CMK (cell line): ENCODE measurements at places on chromosomes 16 and 17.

- no peak for DNase-seq
These were observed 28.0 kb downstream of the ADGRG5 start for GRCh38 chr16:57570301-57571070.

DNA sequence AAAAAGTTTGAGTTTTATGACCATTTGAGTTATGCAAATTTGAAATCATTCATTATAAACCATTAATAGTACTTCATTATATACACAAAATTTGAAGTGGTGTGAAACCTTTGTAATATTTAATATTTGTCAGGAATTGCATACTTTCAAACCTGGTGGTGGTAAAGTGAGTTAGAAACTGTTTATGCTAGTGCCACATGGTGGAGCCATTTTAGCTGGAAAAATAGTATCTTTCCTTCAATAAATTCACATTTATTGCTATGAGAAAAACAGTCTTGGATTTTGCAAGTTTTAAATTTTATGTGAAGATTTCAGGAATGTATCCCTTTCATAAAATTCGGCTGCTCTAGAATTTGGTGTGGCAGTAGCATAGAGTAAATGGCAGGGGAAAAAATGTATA is 7.3 kb upstream of the BLMH start:
- no peak for DNase-seq

- no peak for DNase-seq
These were observed 117.4 kb downstream of the AXIN2 start for GRCh38 chr17:65444049-65444448.

- DNase-seq = no peak
These were observed 7.2 kb upstream of the EIF4A3 start for GRCh38 chr17:80154166-80154565.

DNA sequence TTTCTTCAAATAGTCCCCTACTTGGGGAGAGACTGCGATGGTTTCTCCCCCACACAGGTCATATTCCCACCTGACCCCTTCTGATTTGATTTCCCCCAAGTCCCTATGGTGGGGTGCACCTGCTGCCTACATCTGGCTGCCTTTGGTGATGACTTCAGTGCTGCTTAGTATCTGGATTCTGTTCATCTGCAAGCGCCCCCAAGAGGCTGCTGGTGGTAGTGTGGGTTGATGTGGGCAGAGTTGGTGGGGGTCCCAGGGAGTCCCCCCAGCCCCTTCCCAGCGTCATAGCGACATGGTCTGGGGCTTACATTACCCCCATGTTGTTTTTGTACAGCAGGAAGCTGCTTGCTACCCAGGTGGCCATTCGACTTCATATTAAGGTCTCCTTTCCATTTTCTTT is 99.2 kb downstream of the NTN1 start:
- no peak for DNase-seq

- peak; percentile 12 for DNase-seq
These were observed 158.6 kb upstream of the CHMP6 start for GRCh38 chr17:80832888-80833583.

GRCh38 chr17:61503961-61504360 is 51.7 kb downstream of the TBX4 start:
- no peak for DNase-seq

- DNase-seq = no peak
These were observed 30.2 kb downstream of the BRD7 start for GRCh38 chr16:50338371-50339231.

GRCh38 chr17:72588961-72589360 is 468.1 kb downstream of the SOX9 start:
- DNase-seq = no peak

DNA sequence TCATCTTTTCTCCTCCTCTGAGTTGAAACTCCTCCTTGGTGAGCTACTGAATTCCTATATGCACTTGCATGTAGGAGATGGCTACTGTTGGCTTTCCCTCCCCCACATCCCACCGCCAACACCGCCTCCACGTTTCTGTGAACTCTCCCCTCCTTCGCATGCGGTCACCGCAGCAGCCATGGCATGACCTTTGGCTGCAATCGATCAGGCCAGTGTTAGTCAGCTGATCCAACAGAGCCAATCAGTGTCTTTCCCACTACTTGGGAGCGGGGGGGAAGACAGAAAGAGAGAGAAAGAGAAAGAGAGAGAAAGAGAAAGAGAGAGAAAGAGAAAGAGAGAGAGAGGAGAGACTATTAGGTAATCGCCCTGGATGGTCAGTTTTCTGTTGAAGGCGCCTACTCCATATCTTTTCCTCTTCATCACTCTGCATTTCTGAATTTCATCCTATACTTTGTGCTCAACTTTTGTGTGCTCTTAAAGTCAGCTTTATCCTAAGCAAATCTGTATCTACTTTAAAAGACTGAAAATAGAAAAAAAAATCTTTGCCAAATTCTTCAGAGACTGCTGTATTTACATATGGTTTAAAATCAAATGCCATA is 22.7 kb downstream of the ASGR1 start:
- DNase-seq = no peak

GRCh38 chr17:13813347-13814240 is 211.9 kb upstream of the HS3ST3A1 start:
- DNase-seq = no peak

GRCh38 chr16:4383591-4384444 is 12.2 kb downstream of the VASN start:
- DNase-seq = no peak

GRCh38 chr16:89013111-89013510 is 36.1 kb upstream of the CBFA2T3 start:
- DNase-seq = no peak

- DNase-seq = no peak
These were observed 18.7 kb upstream of the ATP6V0C start for GRCh38 chr16:2495041-2495440.

- no peak for DNase-seq
These were observed 3.5 kb upstream of the LASP1NB start for GRCh38 chr17:38921756-38922411.

DNA sequence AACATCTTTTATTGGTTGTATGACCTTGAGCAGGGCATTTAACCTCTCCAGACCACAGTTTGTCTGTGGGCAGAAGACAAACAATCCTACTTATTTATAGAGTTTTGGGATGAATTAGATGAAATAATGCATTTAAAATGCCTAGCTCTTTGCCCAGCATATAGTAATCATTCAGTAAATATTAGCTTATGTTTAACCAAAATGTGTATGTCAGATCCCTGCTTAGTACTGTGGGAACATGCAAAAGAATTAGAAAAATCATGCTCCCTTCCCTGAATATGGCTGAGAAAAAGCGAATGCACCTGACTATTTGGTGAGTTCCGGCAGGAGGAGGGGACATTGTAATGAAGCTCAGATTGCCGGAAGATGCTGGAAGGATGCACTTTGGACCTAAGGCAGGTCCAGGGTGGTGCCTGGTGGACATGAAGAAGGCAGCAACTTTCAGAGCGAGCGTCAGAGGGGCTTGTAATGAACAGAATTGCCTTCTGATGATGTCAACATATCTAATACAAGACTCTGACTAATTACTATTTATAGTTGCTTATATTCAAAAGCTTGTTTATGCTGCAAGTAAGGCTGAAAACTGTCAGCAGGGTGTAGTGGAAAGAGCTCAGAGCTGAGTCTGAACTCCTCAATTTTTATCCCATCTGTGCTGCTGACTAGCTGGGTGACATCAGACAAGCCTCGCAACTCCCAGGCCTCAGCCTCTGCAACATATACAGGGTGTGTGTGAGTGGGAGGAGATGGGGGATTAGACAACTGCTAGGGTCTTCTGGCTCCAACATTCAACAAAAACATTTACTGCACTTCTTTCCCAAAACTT is 221.2 kb downstream of the PRKCA start:
- DNase-seq = no peak

GRCh38 chr16:22977294-22977697 is 163.3 kb downstream of the HS3ST2 start:
- DNase-seq = no peak

DNA sequence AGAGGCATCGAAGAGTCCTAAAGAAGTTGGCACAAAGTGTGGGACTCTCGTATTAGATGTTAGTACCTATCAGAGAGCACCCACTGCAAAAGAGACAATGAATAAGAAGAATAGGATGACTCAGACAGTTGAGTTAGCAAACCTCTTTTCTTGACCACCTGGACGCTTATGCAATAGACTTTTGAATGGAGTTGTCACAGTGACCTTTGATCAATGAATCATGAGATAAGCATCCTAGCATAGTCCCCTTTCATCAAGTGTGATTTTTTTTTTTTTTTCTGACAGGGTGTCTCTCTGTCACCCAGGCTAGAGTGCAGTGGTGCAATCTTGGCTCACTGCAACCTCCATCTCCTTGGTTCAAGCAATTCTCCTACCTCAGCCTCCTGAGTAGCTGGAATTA is 1417.9 kb upstream of the GOT2 start:
- DNase-seq = no peak

GRCh38 chr16:1033128-1033679 is 39.3 kb upstream of the SSTR5 start:
- no peak for DNase-seq

DNA sequence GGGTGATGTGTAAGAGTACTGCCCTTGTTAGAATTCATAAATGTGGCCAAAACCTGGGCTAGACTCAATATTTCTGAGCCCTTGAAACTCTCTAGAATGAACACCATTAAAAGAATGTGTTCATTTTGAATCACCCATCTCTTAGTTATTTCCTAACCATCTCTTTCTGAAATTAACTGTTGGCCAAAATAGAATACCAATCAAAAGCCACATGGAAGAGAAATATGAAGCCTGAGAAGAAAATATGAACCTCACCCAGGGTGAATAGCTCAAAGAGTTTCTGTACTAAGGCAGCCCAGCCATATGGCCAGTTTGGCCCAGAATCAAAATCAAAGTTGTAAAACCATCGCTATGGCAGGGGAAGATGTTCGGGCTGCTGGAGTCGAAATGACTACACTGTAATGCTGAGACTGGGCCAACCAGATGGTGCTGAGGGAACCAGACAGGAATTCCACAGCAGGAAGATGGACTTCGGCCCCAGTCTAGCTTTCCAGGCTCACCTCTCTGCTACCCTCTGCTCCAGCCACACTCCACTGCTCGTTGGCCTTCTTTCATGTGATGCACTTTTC is 154.3 kb upstream of the ZFHX3 start:
- no peak for DNase-seq

DNA sequence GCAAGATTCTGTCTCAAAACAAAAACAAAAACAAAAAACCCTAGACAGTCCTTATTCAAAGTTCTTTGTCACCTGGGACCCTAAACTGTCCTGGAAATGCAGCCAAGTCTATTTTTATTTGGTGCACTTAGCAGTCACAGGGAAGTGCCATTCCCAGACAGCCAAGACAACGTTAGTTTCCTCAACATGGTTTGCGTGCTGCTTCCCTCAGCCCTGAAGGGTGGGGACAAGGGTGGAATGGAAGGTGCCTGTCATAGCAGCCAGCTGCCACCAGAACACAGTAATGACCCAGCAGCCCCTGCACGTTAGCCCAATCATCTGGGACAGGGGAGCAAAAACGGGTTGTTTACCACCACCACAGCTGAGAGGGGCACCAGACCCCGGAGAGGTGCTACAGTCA is 16.9 kb downstream of the CREBBP start:
- no peak for DNase-seq

DNA sequence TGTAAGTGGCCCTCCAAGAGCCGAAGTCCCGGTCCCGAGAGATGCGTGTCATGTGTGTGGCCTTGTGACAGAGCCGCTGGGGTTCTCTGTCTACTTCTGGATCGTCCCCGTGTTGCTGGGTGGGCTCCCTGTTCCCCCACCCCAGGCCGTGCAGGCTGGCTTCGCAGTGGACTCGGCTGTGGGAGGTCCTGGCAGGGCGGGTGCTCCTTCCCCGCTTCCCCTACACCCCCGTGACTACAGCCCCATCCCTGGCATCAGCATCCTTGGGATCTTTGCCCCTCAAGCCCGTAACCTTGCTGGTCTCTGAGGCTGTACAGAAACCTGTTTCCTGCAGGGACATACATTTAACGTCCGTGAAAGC is 136.3 kb downstream of the BANP start:
- no peak for DNase-seq

DNA sequence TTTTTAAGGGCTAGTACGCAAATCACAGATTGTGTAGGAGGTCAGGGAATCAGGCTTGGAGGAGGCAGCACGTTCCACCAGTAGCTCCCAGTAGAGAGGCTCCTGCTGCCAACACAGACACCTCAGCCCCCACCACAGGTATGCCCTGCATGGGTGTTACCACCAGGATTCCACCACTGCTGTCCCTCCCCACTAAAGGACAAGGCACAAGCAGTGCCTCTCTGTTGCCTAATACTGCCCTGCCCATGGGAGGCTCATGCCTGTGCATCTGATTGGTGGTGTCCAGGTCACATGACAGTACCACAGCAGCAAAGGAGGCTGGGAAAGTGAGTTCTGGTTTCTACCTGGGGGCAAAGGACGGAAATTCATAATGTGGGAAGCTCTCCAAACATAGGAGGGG is 33.6 kb upstream of the CACNG4 start:
- no peak for DNase-seq

DNA sequence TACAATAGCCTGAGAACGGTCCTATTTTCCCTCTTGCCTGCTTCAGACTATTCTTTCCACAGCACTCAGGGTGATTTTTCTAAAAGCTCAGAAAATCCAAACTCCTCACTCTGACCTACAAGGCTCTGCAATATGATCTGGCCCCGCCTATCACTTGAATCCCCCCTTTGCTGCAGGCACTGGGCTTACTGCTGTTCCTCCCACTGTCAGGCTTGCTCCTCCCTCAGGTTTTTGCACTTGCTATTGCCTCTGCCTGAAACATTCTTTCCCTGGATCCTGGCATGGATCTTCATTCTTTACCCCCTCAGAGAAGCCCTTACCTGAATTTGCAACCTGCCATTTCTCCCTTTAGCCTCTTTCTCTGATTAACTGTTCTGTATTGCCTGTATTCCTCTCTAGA is 52.3 kb downstream of the RPGRIP1L start:
- DNase-seq = no peak

- no peak for DNase-seq
These were observed 5.8 kb downstream of the LMF1 start for GRCh38 chr16:965036-965395.

DNA sequence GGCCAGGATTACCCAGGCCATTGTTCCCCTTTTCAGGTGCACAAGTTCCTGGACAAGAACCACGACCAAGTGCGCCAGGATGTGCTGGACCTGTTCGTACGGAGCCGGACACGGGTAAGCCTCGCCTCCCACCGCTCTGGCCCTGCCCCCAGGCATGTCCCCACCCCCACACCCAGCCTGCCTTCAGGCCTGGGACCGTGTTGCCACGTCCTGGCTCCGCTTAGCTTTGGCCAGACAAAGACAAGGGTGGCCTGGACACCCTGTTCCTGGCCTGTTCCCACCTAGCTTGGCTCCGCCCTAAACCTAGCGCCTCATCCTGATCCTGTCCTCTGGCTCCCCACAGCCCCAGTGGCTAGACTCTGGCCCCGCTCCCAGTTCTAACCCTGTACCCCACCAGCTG is 30.9 kb downstream of the MYO15A start:
- no peak for DNase-seq

GRCh38 chr17:17491546-17491988 is 4.6 kb downstream of the RASD1 start:
- DNase-seq = no peak

DNA sequence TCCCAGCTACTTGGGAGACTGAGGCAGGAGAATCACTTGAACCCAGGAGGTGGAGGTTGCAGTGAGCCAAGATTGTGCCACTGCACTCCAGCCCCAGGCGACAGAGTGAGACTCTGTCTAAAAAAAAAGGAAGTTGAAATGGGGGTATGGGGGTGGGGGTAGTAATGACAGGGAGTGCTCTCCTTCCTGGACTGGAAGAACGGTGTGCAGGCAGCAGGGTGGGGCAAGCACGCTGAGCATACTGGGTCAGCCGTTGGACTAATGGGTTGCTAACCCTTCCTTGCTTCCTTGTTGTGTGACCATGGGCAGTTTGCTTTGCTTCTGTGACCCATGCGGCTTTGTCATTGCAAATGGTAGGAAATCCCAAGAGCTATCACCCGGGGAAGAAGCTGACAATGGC is 16.5 kb downstream of the KATNIP start:
- peak; percentile 52 for DNase-seq
